Thoracic aorta (tissue), 2 donors: ENCODE measurements at places on chromosomes 4 and X.

GRCh38 chr4:77600521-77601451 is 4.8 kb upstream of the CXCL13 start:
- DNase-seq: no peak

GRCh38 chr4:69876071-69876470 is 16.1 kb upstream of the SULT1E1 start:
- DNase-seq: no peak

DNA sequence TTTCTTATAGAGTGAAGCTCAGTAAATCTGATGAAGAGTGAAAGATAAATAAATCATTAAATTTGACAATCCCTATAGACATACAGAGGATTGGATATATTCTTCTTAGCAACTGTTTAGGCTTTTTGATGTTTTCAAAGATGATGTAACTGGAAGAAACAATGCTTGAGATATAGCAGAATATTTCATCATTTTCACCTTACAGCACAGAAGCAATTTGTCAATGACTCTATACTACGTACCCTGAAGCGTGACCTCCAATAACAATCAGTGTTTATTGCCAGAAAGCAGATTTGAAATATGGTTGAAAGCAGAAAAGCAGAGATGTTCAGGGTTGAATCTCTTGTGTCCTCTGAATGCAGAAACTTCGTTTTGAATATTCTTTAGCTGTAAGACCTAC is 228.4 kb downstream of the DTHD1 start:
- DNase-seq: no peak

DNA sequence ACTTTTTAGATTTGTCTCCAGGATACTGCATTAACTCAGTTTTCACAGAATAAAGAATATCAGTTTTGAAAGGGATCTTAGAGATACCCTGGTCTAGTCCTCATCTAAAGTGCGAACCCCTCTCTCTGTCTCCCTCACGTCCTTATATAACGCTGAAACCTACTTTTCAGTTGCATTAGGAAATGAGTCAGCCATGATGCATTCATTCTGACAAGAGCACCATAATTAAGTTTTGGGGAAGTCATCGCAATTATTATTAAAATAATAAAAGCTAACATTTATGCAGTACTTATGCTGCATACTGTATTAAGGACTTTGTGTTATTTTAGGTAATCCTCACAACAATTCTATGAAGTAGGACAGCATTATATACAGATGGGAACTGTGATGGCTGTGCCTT is 116.1 kb downstream of the REELD1 start:
- DNase-seq: no peak

DNA sequence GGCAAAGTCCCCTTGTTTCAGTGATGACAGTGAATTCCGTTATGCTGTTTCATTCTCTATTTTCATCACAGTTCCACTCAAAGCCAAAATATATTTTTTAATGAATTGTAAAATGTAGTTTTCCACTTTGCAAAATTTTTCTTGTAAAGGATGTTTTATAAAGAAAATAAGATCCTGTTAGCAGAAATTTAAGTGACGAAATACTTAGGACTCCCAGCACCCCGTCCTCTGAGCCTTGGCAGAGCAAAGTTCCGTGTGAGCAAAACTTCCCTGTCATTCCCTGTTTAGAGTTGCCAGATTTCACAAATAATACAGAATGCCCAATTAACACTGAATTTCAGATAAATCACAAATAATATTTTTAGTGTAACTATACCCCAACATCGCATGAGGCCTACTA is 81.0 kb upstream of the RBPJ start:
- DNase-seq: no peak

DNA sequence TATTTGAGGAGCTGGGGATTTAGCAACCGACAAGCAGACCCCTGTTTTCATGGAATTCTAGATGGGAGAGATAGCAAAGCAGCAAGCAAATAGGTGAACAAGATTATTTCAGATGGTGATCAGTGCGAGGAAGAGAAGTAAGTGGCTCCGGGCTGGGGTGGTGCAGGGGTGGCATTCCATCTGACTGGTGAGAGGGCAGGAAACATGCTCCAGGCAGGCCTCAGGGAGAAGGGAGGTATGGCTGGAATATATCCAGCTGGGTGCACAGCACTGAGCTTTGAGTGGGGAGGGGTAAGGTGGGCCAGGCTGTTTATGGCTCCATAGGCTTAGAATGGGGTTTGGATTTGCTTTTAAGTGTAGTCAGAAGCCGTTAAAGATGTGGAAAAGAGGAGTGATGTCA is 21.2 kb downstream of the PTTG2 start:
- no peak for DNase-seq

DNA sequence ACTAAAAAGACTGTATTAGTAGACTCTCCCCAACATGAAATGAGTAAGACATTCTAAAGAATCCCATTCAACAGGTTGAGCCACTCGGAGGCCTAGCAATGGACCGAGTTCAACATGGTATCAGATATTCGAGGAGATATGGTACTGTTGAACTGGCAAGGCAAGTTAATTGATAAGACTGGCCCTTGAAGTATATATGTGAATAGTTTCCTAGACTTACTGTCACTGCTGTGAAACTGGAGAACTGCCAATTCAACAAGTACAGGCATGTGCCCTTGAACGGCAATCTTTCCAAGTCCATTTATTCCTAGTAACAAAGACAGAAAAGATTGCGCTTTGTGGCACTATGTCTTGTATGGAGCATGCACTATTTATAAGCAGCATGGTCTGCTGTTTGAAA is 24.4 kb downstream of the FAT1 start:
- no peak for DNase-seq

DNA sequence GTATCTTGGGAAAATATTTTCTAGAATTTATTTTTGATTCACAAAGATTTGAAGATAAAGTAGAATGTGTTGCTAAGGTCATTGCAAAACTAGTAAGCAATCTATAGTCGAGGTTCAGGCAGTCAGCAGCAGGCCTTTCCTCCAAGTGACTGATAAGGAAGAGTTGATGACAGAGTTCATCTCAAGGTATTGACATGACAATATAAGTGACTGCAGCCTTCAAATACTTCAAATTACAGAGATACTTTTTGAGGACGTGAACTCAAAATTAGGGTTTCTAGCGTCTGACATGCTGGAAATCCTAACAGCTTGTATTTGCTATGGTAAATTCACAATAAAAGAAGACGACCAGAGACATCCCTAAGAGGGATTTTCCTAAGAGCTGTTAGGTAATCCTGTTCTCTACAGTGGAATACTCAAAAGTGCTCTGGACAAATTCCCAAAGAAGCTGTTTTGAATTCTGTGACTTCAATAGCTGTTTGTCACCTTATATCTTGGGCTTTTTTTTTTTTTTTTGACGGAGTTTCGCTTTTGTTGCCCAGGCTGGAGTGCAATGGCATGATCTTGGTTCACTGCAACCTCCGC is 7.4 kb downstream of the ARHGAP10 start:
- no peak for DNase-seq

DNA sequence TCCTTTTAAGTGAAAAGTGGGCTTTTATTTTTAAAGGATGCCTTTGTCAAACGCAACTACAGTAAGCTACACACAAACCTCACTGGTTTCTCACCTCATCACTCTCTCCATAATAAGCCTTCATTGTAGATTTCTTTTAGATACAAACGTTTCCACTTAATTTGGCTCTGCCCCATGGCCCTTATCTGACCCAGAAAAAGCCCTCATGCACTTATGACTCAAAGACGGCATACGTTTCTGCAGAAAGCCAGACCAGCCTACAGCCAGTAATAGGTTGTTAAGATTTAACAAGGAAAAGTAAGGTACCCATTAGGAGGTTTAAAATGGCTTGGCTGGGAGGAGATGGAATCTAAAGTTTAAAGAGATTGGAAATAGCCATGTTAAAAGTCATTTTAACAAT is 914.6 kb upstream of the INTU start:
- no peak for DNase-seq

DNA sequence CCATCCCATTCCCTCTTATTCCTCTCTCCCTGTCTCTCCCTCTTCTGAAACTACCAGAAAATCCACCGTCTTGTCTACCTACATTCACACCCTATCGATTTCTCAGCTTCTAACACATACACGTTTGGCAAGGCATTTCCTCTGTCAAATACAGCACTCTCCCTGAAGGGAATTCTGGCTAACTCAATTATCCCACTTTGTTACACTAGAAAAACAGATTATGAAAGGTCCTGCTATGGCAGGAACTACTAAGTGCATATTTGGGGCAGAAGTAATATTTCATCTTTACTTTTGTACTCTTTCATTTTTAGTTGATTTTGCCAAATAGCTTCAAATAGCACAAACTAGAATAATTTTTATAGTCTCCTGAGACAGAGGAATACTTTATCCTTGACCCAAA is 46.6 kb upstream of the KLHL8 start:
- DNase-seq: no peak

- no peak for DNase-seq
These were observed 313.3 kb upstream of the ATOH1 start for GRCh38 chr4:93515208-93515607.

- DNase-seq: no peak
These were observed 69.4 kb upstream of the AGA start for GRCh38 chr4:177511611-177512010.

DNA sequence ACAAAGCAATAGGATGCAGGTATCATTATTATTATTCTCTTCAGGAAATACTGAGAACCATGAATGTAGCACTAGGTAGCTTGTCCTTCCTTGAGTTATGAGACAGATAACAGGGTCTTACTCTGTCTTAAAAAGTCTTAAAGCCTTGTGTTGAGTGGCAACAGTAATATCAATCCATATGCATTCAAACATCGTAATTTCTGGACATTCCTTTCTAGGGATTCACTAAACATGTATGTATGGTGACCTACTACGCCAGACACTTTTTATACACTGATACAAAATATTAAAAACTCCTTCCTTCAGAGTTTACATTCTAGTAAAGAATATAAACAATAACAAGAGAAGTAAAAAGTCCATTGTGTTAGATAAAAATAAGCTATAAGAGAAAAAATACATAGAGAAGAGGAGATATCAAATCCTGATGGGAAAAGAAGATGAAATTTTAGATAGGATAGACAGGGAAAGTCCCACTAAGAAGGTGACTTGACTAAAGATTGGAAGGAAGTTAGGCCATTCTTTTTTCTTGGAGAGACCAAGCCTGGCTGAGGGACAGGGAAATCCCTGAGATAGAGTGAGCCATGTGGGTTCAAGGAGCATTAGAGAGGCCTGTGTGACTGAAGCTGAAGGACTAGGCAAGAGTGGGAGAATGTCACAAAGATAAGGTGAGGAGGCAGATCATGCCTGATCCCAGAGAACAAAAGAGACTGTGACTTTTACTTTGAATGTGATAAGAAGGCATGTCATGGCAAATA is 5.0 kb upstream of the DDX60L start:
- DNase-seq: no peak

DNA sequence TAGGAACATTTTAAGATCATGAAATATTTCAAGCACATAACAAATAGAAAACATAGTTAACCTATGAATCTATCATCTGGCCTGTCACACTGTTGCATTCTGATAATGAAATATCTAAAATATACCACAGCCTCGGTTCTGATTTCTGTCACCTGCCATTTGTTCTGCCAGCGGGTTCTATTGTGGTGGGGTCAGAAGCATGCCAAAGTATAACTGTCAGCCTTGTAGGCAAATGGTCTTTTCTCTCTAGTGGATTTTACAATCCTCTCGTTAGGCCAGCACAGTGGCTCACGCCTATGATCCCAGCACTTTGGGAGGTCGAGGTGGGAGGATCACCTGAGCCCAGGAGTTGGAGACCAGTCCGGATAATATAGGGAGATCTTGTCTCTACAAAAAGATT is 47.9 kb downstream of the HTRA3 start:
- no peak for DNase-seq

GRCh38 chr4:30536231-30536630 is 183.9 kb upstream of the PCDH7 start:
- no peak for DNase-seq

DNA sequence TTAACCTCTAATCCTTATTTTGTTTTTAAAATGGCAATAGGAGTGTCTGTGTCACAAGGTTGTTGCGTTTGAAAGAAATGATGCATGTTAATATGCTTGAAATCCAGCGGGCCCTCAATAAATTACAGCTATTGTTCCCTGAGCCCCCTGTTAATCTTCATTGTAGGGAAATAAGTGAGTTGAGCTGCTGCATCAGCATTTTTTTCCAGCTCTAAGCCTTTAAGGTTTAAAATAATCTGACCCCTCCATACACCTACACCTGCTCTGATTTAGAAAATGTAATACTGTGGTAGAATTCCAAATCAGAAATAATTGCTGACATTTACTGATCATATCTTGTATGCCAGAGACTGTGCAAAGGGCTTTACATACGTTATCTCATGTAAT is 2.6 kb upstream of the MSMO1 start:
- no peak for DNase-seq

DNA sequence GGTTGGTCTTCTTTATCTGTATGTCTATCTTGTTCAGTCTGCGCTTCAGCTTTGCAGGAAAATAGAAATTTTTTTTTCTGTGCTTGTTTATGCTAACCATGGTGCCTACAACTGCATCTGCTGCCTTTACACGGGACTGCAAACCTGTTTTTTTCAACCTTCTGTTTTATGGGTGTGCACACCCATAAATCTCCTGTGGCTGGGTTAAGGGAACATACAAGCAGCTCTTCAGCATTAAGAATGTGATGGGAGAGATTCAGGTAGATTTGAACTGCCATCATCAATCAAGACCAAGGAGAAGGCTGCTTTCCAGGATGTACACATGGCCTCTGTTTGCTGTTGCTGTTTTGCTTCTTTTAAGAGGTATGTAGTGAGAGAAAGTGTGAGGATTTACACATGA is 502.9 kb downstream of the ANKRD50 start:
- DNase-seq: no peak

GRCh38 chrX:39202641-39203040 is 401.4 kb downstream of the MID1IP1 start:
- DNase-seq: no peak

DNA sequence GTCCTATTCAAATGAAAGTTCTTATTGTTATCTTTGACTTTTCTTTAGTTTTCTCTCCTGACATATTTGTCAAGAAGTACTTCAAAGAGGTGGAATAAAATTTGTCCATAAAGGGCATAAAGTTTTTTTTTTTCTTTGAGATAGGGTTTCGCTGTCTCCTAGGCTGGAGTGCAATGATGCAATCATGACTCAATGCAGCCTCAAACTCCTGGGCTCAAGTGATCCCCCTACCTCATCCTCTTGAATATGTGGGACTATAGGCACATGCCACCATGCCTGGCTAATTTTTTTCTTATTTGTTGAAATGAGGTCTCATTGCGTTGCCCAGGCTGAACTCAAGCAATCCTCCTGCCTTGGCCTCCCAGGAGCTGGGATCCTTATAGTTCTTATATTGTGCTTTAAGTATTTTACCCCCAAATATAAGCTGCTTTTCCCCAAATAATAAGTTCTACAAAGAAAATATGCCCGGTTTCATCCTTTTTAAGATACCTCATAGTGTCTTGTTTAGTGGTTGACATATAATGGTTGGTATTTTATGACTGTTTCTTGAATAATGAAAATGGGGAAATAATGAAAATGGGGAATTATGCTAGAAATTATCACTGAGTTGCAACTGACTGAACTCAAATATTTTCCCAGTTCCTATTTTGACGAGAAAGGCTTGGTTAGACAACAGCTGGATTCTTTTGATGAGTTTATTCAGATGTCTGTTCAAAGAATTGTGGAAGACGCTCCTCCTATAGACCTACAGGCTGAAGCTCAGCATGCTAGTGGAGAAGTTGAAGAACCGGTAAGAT is 11.6 kb downstream of the POLR2B start:
- no peak for DNase-seq
